ENCODE measurements at places on chromosomes 2 and 18. TPM values are rescaled to one million over a fixed set of nuclear protein-coding genes. Genes with fewer than 3 reads are reported as not detected.

The GAREM1 gene
- total RNA-seq, result 10.3 TPM

The FAM124B gene
- total RNA-seq, result 8.2 TPM

The POLE4 gene
- total RNA-seq, result 14.5 TPM

The HOXD12 gene
- total RNA-seq, result not detected

The ZAP70 gene
- total RNA-seq, result 1.5 TPM

The SCYGR4 gene
- not detected for total RNA-seq

The LINC00305 gene
- not detected for total RNA-seq

The ABCG8 gene
- total RNA-seq, result 0.27 TPM

The DSG2 gene
- total RNA-seq, result 18.5 TPM

The TDRD15 gene
- total RNA-seq, result not detected
